ENCODE measurements at places on chromosomes 7 and 10. TPM values are rescaled to one million over a fixed set of nuclear protein-coding genes. Genes with fewer than 3 reads are reported as not detected.

- no peak for DNase-seq
Measured at GRCh38 chr7:156527458-156527890, 113.1 kb upstream of the RNF32 start.

- DNase-seq = no peak
Measured at GRCh38 chr10:62380016-62380415, 5.8 kb downstream of the ZNF365 start.

DNA sequence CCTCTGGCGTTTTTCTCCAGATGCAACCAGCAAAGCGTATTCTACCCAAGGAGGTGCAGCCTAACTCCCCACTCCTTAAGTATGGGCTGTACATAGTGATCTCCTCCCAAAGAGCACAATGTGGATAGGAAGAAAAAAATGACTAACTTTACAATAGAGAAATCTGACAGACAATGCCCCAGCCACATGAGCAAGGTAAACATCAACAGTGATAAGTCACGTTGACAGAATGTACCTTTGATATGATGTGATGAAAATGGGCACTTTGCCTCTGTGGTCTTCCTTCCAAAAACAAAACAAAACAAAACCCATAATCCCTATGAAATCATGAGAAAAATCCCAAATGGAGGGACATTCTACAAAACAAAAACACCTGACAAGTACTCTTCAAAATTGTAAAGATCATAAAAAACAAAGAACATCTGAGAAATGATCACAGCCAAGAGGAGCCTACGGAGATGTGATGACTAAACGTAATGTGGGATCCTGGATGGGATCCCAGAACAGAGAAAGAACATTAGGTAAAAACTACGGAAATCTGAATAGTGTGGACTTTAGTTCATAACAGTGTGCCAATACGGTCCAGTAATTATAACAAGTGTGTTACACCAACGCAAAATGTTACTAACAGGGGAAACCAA is 50.6 kb downstream of the ABLIM1 start:
- no peak for DNase-seq

The DYNC1I1 gene
- 0.28 TPM for polyA plus RNA-seq

DNA sequence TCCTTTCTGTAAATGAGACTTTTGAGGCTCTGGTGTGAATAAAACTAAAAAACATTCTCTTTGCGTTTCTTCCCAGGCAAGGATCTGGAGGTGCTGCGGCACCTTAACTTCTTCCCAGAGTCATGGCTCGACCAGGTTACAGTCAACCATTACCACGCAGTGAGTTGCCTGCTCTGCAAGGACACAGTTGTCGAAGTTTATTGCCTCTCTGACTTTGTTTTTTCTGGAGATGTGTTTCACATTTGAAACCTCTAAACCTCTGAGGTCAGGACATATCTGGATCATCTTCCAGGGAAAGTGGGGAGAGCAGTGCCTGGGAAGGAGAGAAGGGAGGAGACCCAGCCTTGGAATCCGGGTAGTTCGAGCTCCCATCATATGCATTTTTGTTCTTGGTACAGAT is 43.4 kb upstream of the PLEKHA1 start:
- DNase-seq = no peak

- no peak for DNase-seq
Measured at GRCh38 chr7:70098905-70099672, 500.8 kb downstream of the AUTS2 start.

- no peak for DNase-seq
Measured at GRCh38 chr7:99210265-99210970, 2.5 kb upstream of the KPNA7 start.

GRCh38 chr7:100682991-100683658 is 9.6 kb downstream of the GNB2 start:
- no peak for DNase-seq

GRCh38 chr7:49580000-49580399 is 193.4 kb upstream of the VWC2 start:
- DNase-seq = no peak

DNA sequence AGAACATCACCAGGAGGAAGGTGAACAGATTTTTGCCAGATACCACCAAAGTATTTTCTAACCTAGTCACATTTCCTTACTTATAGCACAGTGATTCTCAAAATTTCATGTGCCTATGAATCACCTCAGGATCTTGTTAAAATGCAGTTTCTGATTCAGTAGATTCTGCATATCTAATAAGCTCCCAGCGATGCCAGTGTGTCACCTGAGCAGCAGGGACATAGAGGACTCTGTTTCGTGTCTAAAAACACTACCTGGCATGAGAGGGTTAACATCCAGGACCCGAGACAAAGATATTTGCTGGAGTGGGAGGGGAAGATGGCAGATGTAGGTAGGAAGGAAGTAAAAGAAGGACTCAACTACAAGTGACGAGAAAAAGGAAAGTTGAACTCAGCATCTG is 252.1 kb upstream of the KMT2E start:
- DNase-seq = no peak

DNA sequence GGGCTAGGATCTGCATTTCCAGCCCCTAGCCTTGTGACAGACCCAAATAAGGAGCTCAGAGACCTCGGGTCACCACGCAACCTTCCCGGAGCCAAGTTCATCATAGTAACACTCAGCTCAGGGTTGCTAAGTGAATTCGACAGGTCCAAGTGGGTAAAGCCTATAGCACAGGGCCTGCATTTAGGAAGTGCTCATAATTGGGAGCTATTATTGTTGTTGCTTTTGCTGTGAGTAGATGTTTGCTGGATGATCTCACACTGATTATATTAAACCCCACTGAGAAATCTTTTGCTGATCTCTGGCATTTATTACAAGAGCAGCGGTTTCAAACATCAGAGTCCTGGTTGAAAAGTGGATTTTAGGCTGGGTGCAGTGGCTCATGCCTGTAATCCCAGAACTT is 20.3 kb upstream of the SAR1A start:
- DNase-seq = no peak

DNA sequence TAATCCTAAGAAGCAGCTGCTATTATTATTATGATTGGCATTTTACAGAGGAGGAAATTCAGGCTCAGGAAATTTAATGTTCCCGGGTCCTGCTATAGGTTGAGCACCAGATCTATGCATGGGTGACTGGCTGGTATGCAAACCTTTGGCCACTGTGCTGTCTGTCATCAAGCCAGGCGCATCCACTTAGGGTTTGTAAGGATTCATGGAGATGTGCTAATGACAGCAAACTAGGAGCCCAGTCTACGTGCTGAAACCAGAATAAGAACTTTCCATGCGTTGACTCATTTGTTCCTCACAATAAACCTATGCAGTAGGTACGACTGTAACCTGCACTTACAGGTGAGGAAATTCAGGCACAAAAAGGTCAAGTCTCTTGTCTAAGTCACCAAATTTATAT is 64.5 kb upstream of the ZMIZ1 start:
- DNase-seq = no peak

The ITIH2 gene
- polyA plus RNA-seq = 0.61 TPM

DNA sequence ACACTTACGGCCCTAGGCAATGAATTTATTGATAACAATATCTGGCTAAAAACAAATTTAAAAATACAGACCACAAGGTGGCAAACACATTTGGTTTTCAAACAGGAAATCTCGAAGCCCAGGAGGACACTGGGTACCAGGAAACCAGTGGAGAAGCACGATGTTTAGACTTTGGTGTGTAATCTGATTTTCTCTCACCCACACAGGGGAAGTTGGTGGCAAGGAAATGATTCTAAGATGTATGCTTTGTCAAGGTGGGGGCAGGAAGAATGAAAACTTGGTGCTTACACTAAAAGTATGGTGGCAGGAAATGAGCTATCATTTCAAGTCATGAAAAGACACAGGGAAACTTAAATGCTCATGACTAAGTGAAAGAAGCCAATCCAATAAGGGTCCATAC is 113.2 kb upstream of the ANKRD1 start:
- DNase-seq = no peak

- DNase-seq = no peak
Measured at GRCh38 chr10:47438857-47439474, 44.9 kb downstream of the ANXA8 start.

DNA sequence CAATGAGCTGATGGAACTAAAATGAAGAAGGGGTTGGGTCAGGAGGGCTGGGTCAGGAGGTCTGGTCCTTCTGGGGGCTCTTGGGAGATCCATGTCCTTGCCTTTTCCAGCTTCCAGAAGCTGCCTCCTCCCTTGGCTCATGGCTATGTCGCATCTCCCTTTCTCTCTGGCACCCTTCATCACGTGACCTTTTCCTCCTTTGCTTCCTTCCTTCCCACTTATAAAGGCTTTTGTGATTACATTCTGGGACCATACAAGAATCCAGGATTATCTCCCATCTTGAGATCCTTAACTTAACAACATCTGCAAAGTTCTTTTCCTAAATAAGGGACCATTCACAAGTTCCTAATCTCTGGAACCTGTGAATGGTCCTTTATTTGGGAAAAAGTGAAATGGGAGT is 290.2 kb downstream of the GALNT17 start:
- DNase-seq = no peak

The KNDC1 gene
- polyA plus RNA-seq = 5.5 TPM

- DNase-seq = no peak
Measured at GRCh38 chr10:6951732-6952131, 371.7 kb upstream of the PRKCQ start.

DNA sequence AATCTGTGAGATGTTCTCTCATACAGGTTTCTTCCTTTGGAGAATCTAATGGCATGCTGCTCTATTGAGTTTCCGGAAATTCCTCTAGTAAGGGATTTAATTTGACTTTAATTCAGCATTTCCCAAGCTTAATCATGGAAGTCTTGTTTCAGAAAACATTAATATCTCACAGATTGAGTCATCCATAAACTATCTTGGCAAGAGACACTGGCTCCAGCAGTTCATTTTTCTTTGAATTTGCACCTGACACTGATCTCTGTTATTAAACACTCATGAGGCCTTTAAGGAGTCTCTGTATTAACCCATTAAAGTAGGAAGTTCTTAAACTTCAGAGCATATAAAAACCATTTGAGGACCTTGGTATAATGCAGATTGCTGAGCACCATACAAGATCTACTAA is 3.6 kb upstream of the ITGB8 start:
- no peak for DNase-seq

DNA sequence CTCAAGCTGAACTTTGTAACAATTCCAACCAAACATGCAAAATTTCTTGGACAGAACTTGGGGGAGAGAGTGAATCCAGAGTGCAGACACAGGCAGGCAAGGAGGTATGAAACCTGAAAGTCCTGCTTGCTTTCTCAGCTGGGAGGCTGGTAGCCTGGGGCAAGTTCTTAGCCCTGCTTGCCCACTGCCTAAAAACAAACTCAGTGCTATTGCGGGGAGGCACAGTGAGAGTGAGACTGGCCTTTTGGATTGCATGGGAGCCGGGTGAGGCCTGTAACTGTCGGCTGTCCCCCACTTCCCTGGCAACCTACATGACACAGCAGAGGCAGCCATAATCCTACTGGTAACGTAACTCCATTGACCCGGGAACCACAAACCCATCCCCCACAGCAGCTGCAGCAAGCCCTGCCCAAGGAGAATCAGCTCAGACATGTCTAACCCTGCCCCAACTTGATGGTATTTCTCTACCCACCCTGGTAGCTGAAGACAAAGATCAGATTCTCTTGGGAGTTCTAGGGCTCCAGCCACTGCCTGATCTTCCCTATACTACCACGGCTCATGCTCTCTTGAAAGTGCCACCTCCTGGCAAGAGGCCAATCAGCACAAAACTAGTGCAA is 663.6 kb downstream of the GRM8 start:
- no peak for DNase-seq

DNA sequence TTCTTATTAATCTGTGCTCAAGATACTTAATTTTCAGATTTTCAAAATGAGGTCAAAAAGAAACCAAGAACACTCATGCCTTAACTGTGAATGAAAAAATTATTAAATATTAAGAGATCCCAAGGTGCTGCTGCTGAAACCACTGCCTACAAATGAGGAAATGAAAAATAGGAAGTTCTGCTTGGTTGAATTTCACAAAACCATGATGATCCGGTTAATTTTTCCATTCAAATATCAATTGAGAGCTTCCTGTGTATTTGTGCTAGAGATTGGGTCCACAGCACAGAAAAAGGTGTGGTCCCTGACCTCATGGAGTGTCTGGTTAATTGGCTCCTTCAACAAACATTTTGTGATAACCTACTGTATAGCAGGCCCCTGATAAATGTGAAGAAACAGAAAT is 132.7 kb upstream of the YAE1 start:
- no peak for DNase-seq

DNA sequence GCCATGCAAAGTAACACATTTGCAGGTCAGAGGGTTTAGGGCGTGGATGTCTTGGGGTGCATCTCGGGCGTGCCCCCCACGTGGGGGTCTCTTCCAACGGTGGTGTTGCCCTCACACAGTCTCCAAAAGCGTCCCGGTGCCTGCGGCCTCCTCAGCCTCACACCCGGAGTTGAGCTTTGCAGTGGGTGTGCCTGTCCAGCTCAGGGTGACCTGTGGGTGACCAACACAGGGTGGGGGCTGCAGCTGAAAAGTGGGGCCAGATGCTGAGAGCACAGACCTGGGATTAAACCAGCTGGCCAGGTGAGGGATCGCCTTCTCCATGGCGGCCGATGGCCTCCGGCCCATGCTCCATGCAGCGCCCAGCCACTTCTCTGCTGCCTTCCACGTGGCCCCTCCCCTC is 63.1 kb downstream of the PWWP2B start:
- no peak for DNase-seq

- DNase-seq = no peak
Measured at GRCh38 chr10:44292390-44293002, 92.4 kb downstream of the CXCL12 start.

- DNase-seq = no peak
Measured at GRCh38 chr10:110392868-110393740, 88.4 kb upstream of the SMNDC1 start.

The EXOC4 gene
- polyA plus RNA-seq = 76.4 TPM

The ZNF138 gene
- polyA plus RNA-seq = 15.8 TPM

DNA sequence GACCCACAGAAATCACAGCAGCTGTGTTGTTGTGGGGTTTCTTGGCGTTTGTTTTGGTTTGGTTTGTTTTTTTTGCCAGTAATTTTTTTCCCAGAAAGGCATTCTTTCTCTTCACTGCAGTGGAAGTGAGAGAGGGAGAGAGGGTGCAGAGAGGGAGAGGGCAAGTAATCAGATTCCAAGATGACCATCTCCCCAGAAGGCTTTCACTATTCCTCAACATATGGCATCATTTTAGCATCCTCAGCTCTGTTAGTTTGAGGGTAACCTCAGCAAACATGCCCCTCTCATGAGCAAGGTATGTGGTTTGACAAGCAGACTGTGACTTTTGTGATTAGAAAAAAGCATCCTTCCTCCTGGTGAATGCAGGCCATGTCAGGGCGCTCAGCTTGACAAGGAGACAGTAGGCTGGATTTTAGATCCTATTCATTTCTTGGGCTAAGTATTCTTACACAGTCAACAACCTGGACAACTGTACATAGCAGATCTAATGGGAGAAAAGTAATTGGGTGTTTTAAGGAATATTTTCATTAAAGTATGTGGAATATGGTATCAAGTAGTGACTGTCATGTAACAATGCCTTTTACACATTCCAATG is 86.3 kb upstream of the PIK3CG start:
- DNase-seq = no peak

All from right renal cortex interstitium (tissue), 3 donors.